Posterior vena cava (tissue), 2 donors: ENCODE measurements at places on chromosomes 2 and 18. TPM values are rescaled to one million over a fixed set of nuclear protein-coding genes. Genes with fewer than 3 reads are reported as not detected.

SP3 gene
- total RNA-seq: 70.2 TPM

SERPINB13 gene
- total RNA-seq: not detected

KATNAL2 gene
- 1.8 TPM for total RNA-seq

DPYSL5 gene
- not detected for total RNA-seq

CYTIP gene
- 6.8 TPM for total RNA-seq

PSD4 gene
- total RNA-seq: 10.5 TPM

ZSWIM2 gene
- total RNA-seq: not detected
